ENCODE measurements at places on chromosomes 13 and 19.
A peak's percentile ranks its signal among the peaks of the same experiment; 100 is the strongest.

- DNase-seq, result peak; percentile 48
These were observed 33.0 kb downstream of the GJA3 start for GRCh38 chr13:20127562-20128458.

DNA sequence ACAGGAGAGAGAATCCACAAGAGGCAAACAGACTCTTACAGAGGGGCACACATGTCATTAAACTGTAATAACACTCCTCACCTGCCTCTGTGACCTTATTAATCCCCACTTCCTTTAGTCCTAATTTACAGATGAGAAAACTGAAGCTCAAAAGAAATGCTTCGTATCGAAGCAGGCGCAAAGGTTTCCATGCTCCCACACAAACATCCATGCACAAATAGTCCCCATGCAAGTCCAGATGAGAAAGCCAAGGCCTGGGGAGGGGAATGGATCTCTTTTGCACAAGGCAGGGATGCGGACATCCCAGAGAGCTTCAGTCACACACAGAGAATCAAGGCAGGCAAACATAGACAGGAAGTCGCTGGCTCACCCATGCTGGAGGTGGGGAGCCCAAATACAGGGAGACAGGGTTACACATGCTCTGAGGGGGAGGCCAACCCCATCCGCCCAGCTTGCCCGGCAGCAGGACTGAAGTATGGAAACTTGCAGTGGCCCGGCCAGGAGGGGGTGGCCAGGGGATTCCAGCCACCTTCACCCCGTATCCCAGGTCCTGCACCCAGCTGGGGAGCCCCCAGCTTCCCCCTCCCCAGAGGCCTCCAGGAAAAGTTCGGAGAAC is 468 bp downstream of the S1PR5 start:
- DNase-seq, result no peak

DNA sequence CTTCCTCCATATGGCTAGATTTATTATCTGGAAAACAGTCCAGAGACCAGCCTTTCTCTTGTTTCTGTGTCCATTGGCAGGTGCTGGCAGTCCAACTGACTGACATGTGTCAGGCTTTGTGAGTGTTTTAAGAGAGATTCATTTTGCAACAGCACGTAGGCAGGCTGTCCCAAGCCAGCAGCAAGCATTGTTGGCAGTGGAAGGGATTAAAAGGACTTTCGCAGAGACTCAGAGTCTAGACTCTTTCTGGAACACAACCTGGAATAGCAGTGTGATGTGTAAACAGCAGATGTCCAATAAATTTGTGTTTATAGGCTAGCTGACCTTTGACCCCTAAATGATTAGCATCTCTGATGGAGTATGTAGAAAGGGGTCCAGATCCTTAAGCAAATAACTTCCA is 222.2 kb upstream of the SERP2 start:
- no peak for DNase-seq

GRCh38 chr13:33349986-33350826 is 64.7 kb upstream of the STARD13 start:
- DNase-seq, result peak; percentile 45

- no peak for DNase-seq
These were observed 10.3 kb upstream of the LEUTX start for GRCh38 chr19:39768334-39768733.
